Mesenchymal stem cell (in vitro differentiated cells and primary cell): ENCODE measurements at places on chromosomes 2 and 18.

GRCh38 chr2:112841295-112842044 is 4.9 kb upstream of the IL1B start:
- DNase-seq: no peak

- no peak for DNase-seq
These were observed 49.4 kb downstream of the TWIST2 start for GRCh38 chr2:238897122-238897880.

DNA sequence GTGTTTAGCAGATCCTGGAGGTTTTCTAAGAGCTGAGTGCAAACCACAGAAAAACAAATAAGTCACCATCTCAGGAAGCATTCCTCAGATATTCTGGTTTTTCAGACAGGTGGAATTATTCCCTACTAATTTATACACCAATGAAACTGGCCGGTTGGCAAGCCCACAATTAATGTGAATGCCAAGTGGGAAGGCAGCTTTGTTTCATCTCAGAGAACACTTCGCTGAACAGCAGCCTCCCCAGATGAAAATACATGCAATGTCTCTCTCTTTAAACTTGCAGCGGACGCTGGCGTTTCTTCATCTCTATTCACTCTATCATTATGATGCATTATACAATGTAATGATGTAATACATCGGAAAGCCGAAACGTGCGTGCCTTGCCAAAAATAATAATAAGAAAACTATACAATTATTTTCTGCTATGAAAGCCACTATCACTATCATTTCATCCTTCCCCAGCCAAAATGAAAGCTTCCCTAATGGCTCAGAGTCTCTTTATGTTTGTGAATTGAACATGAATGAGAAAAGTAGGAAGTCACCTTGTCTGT is 649.4 kb downstream of the BCL11A start:
- no peak for DNase-seq

DNA sequence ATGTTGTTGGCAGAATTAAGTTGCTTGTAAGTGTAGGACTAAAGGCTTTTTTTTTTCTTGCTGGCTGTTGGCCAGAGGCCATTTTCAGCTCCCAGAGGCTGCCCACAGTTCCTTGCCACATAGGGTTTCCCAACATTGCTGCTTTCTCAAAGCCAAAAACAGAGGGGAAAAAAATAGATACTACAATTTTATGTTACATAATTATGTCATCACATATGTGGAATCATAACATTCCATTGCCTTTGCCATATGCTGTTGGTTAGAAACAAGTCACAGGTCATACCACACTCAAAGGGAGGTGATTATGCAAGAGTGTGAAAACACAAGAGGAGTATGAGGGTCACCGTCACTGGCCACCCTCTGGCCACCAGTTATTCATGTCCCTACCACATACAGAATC is 154.5 kb downstream of the RTN4 start:
- DNase-seq: no peak

- DNase-seq: no peak
These were observed 12.1 kb downstream of the SERTAD2 start for GRCh38 chr2:64641599-64641998.

DNA sequence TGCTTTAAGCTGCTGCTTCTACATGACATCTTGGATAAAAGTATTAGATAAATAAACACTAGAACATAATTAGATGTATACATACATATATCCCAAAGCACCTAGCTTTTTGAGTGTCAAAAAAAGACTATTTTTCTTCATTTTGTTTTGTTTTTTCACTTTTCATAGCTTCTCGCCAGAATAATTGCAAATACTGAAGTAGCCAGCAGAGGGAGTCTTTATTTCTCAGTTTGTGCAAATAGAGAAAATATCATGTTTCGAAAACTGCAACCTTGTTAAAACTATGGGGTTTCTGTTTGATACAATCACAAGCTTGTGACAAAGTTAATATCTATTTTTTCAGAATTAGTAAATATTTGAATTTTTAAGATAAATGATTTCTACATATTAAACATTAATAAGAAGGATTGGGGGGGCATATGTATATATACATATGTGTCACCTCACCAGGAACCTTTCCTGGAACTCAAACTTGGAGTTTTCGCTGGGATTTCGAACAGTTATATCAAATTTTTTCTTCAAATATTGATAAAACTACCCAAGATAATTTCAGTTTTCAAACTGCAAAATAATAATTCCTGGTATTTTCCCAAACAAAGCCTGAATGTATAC is 61.0 kb downstream of the GRB14 start:
- DNase-seq: peak; percentile 35

- no peak for DNase-seq
These were observed 58.0 kb downstream of the FARP2 start for GRCh38 chr2:241413929-241414580.

DNA sequence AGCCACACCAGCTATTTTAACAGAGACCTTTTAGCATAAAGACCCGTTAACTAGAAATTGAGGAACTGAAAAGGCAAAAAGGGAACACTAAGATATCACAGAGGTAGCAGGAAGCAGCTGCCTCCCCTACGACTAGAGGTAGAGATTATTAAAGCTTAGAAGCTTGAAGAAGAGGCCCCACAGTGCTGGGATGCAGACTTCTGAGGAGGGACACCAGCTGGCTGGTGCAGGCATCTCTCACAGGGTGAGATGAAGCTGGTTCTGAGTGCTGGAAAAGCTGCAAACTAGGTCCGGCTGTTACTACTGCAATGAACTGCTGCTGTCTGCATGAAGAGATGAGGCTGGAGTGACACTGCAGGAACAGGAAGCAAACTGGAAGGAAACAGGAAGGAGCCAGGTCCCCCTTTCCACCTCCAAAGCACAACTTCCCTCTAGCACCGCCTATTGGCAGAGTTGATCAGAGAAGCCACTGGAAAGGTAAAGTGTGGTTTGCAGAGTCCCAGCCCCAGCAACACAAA is 61.2 kb upstream of the MRPS9 start:
- no peak for DNase-seq

DNA sequence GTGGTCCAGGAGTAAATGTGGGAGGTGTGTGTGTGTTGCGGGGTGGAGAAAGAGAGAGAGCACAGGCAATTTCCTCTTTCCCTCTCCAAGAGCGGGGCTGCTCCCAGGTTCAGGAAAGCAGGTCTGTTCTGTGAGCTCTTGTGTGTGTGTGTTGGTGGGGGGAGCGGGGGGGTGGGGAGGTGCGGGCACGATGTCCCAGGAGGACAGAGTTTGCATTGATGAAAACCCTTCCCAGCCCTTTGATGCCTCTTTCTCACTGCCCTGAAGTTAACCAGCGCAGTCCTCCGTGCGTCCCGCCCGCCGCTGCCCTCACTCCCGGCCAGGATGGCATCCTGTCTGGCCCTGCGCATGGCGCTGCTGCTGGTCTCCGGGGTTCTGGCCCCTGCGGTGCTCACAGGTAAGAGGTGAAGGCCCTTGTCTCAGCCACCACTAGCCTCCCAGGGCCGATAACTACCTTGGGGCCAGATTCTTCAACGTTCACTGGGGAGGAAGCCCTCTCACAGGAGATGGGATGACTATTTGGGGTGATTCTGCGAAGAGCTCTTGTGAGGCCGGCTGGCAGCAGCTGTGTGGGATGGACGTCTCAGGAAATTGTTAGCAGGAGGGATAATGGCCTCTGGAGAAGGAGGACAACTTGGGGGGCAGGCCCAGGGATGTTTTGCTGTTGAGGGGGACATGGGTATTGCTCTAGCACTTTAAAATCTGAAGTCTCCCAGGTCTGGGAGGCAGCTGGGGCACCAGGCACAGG is at the start of gene SNORC:
Gene SNORC, plus strand, starts transcription at position 247 of the 748 bp plus-strand sequence. Its CDS starts 78 bp downstream, at position 325.
- DNase-seq: no peak

DNA sequence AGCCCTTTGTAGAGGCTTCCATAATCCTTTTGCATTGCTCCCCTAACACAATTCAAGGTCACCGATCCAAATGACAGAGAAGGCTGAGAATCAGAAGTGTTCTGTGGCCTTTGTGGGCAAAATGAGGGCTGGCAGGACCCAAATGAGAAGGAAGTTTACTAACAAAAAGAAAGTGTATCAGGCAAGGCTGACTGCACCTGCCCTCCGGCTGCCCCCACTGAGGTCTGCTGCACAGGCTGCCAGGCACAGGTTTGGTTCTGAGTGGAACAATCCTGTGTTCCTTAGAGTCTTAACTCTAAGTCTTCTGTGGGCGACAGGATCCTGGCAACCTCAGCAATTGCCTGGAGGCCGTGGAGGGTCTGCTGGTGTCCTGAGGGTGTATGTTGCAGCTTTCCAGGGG is 568.5 kb downstream of the CMPK2 start:
- no peak for DNase-seq

DNA sequence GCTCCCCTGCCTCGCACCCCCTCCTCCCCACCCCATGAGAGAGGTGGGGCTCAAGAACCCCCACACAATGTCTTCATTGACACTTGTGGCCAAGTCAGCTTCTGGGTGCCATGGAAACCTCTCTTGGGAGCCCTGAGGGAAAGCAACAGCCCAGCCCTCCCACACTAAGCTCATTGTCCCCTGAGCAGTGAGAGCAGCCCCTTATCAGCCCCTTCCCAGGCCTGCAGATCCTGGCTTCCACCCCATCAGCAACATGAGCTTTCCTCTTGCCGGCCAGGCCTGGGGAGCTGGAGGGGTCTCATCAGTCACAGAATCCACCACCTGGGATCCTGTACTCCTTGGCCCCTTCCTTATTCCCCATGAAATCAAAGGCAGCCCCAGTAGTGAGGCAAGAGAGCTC is 107.8 kb upstream of the ST3GAL5 start:
- no peak for DNase-seq

DNA sequence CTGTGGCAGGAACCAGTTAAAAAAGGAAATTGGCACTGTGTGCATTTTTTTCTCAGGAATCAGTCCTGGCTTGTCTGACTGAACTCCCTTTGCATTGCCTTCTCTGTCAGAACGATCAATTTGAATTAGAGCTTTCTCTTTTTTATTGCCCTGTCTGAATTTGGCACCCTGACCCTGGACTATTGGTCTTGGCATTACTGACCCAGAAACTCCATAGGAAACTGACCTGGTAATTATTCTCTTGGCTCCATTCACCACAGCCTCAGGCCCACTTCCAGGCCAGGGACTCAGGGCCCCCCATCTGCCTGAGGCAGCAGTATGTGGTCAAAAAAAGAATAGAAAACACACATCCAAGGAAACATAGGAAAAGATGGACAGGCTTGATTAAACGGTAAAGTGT is 32.0 kb upstream of the CCDC88A start:
- DNase-seq: no peak

GRCh38 chr2:101617796-101618195 is 79.7 kb upstream of the MAP4K4 start:
- peak; percentile 40 for DNase-seq

DNA sequence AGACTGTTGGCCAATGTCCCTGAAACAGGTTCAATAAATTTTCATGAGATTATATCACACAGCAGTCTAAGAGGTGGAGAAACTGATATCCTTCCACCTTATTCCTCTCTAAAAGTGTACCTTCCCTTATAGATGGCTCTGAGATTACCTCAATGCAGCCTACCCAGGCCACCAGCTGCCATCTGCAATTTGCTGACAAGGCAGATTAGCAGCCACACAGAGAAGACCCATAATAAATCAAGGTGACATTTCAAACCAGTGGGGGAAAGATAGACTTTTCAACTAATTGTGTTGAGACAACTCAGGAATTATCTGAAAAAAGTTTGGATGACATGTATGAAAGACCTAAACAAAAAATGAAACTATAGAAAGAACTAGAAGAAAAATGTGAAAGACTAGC is 43.2 kb downstream of the ZBTB7C start:
- DNase-seq: no peak

DNA sequence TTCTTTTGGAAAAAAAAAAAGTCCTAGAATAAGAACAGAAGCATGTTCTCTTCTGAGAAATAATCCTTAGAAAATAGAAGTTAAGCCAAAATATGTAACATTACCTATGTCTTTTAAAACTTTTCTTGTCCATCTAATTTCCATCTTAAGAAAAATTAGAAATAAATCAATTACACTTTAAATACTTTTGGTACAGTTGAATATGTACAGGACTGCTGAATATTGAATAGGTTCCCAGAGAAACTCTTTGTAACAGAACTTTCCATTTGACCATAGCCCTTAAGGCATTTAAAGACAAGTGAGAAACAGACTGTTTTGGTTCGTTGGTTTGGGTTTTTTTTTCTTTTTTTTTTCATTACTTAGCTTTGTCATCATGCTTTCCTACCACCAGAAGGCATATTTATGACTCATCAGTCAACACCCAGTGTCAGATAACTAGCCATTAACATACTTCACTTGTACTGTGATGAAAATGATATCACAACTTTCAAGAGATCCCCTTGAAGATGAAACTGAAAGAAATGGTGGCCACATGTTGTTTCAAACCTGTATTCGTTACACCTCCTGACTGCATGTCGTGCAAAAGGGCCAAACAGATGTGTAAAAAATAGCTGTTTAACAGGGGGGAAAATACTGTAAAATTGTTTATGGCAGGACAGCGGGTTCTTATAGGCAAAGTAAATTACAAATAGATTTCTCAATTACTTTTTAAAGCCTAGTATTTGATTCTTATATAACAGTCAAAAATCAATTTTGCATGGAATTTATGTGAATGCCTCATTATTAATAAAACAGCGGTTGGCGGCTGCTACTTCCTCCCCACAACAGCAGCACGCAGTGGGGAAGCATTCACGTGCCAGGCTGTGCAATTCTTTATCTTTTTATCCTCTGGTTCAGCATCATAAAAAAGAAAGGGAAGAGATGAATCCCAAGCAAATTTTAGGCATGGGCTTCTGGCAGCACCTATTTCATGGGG is 280.7 kb upstream of the HNRNPA3 start:
- DNase-seq: peak; percentile 37

DNA sequence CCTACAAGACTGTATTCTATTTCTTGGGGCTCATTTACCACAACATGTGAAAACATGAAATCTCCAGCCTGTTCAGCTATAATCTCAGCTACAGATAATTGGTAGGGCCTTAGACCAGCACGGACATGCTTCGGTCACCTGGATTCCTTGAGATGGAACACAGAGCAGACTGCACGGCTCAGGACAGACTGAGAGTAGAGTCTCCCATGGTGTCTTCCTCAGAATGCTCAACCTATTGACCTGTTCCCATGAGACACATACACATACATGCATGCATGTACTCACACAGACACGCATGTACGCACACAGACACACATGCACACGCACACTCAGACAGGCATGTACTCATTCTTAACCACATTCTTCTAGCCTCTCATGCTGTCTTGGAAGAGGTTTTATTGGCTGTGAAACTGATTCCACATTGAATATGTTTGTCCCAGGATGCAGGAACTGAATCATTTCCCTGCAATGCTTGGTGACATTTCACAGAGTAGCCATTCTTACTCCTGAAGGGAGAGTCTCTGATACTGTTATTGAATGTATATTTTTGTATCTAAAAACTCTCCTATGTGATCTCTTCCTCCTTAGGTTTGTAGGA is 23.5 kb upstream of the BZW1 start:
- DNase-seq: peak; percentile 69

DNA sequence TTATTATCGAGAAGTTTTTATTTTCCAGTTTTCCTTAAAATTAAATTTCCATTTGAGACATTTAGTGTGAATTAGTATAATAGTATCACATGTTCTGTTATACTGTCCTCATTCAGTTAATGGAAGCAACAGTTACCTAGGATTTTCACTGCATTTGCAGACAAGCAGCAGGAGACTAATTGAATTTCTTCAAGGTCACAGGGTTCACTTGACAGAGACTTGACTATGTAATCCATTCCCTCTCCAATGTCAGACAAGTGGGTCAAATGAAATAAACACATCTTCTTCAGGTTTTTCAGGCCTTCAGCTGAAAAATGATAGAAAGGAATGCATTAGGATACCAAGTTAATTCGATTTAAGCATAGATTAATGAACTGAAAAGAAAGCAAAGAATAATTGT is 26.7 kb downstream of the NLRC4 start:
- no peak for DNase-seq

GRCh38 chr2:138493334-138493733 is 8.2 kb upstream of the SPOPL start:
- no peak for DNase-seq
